ENCODE measurements at places on chromosomes 2 and 18.

DNA sequence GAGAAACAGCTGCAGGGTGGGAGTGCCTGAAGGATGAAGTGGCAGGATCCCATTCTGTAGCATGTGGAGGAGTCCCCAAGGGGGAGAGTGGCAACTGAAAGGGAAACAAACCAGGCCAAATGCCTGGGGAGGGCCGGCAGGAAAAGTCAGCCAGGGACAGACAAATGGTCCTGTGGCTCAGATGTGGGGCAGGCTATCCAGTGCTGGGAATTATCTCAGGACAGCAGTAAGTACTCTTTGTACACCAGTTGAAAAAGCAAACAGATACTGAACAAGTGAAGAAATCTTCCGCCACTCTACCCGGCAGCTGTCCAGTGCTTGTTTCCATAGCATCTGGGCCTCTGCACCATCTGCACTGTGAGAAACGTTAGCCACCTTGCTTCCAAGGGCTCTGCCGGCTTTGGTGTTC is 408.9 kb downstream of the LRATD1 start:
- no peak overlapping the region for H3K4me3 ChIP-seq
- no peaks in the 10 kb centered on the region for H3K36me3 ChIP-seq
- no peak overlapping the region for H3K27ac ChIP-seq
- no peak for DNase-seq

DNA sequence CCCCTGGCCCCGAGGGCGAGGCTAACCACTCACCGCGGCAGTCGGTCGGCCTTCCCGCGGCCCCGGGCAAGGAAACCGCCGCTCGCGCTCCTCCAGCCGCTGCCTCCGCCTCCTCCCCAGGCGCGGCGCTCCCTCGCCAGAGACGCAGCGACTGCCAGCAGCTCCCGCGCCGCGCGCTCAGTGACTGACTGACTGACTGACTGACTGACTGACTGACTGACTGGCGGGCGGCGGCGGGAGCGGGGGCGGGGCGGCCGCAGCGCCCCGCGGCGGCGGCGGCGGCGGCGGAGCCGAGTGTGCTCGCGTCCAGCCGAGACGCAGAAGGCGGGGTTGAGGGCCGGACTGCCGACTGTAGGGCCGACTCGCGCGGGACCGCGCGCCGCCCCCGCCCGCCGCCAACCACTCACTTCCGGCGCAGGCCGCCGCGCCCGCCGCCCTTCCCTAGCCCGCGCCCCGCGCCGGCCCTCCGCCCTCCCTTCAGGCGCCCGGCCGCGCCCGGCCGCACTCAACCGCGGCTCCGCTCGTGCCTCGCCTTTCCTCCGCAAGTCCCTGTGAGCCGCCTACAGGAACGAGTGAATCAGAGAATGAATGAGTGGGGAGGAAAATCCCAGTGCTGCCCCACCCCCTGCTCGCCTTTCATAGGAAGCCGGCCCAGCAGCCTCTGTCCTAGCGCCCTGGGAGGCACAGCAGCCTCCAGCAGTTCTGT is at the start of gene RAPH1:
Gene RAPH1 (minus strand): TSS at position 224 of the 706 bp plus-strand sequence. CDS start 39,948 bp downstream, outside the sequence.
- H3K27me3 ChIP-seq: peaks cover 39% of the 10 kb centered on the region
- H3K36me3 ChIP-seq: no peaks in the 10 kb centered on the region
- peak within 1 kb of the TSS; percentile 11 for H3K27ac ChIP-seq

GRCh38 chr18:31821545-31822171 is 61.0 kb upstream of the SLC25A52 start:
- DNase-seq: no peak
- no peak overlapping the region for H3K27ac ChIP-seq
- H3K4me1 ChIP-seq: peaks cover 4% of the 10 kb centered on the region
- H3K27me3 ChIP-seq: no peaks in the 10 kb centered on the region
- no peak overlapping the region for H3K4me3 ChIP-seq

DNA sequence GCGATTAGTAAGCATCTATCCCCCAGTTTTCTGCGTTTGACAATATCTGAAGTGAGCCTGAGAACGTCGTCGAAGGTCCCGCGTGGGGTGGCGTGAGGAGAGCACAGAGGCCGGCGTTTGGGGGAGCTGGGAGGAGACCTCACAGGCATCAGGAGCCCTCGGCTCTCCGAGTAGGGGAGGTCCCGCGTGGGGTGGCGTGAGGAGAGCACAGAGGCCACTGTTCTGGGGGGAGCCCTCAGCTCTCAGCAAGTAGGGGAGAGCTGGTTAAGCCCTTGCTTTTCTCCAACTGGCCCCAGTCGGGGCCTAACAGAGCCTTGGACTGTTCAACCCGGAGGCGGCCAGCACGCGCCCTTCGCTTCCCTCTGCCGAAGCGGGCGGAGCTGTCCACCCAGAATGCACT is 134.3 kb downstream of the NFATC1 start:
- peaks cover 7% of the 10 kb centered on the region for H3K4me1 ChIP-seq
- H3K36me3 ChIP-seq: peaks cover 27% of the 10 kb centered on the region
- no peak for DNase-seq
- H3K27ac ChIP-seq: no peak overlapping the region
- H3K4me3 ChIP-seq: no peak overlapping the region

- no peak overlapping the region for H3K27ac ChIP-seq
- no peak for DNase-seq
- H3K4me3 ChIP-seq: no peak overlapping the region
- no peaks in the 10 kb centered on the region for H3K36me3 ChIP-seq
- H3K27me3 ChIP-seq: no peaks in the 10 kb centered on the region
- H3K4me1 ChIP-seq: no peaks in the 10 kb centered on the region
These were observed 143.4 kb upstream of the LYPD1 start for GRCh38 chr2:132813422-132813821.

DNA sequence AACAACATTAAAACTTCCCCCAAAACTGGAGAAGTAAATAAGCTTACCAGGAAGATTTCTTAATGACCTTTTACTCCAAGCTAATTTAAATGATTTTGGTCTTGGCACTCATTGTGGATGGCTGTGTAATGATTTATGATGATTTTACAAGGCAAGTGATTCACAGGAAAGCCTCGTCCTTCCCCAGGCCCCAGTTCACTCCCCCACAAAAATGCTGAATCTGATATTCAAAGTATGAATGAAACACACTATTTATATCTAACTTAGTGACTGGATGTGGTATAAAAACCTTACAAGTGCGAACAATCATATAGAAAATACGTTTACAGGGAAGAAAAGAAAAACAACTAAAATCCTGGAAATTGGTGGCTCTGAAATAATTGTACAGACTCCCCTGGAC is 49.8 kb downstream of the ZNF516 start:
- no peak for DNase-seq
- no peak overlapping the region for H3K27ac ChIP-seq
- peaks cover 3% of the 10 kb centered on the region for H3K36me3 ChIP-seq
- no peak overlapping the region for H3K4me3 ChIP-seq
- no peaks in the 10 kb centered on the region for H3K27me3 ChIP-seq

- DNase-seq: no peak
- H3K36me3 ChIP-seq: no peaks in the 10 kb centered on the region
- no peak overlapping the region for H3K4me3 ChIP-seq
- H3K27me3 ChIP-seq: peaks cover 20% of the 10 kb centered on the region
These were observed 20.7 kb upstream of the ZNF407 start for GRCh38 chr18:74577019-74577418.

DNA sequence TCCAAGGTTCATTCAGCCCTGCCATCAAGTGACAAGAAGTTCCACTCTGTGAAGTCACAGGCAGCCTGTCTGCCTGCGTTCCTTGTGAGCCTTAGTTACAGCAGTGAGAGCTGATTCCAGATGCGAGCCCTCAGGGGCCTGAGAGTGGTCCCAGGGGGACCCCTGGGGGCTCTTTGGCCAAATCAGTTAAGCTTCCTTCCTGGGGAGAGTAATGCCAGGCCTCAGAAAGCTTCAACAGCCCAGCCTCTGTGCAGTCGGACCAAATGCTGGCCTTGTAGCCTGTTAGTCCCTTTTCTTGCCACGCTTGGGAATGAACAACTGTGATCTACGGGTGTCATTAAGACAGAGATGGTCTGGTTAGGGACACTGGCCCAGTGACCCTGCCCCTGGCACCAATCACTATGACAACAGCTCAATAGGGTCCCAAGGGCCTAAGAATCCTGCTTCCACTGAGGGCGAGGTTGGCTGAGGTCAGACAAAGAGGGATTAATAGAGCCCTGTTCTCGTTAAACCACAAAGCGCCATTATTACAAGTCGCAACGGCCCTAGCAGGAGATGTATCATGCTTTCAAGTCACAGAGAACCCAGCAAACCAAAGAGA is 50.9 kb downstream of the HS1BP3 start:
- H3K27me3 ChIP-seq: no peaks in the 10 kb centered on the region
- DNase-seq: no peak
- no peaks in the 10 kb centered on the region for H3K36me3 ChIP-seq
- H3K4me3 ChIP-seq: no peak overlapping the region
- no peak overlapping the region for H3K27ac ChIP-seq

- no peak for DNase-seq
- H3K4me1 ChIP-seq: no peaks in the 10 kb centered on the region
- no peak overlapping the region for H3K27ac ChIP-seq
- no peaks in the 10 kb centered on the region for H3K36me3 ChIP-seq
- H3K4me3 ChIP-seq: no peak overlapping the region
These were observed 38.6 kb upstream of the EPHA4 start for GRCh38 chr2:221610675-221611074.

DNA sequence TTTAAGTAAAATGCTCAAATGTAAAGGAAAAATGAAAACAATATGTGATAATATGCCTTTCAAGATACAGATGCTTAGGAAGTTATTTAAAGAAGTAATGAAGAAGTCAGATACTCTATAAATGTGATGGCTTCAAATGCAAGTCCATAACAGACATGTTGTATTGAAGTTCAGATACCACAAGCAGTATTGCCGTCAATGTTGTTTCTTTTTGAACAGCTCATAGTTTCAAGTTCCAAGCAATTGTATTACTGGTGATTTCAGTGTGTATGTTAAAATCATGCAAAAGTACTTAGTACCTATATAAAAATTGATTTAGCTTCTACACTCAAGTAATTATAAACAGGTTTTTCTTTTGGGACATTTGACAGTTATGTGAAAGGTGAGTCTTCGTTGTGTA is 24.9 kb downstream of the KCMF1 start:
- DNase-seq: no peak
- H3K27ac ChIP-seq: peak overlapping the region; percentile 75
- H3K4me1 ChIP-seq: peaks cover 48% of the 10 kb centered on the region
- peaks cover 15% of the 10 kb centered on the region for H3K36me3 ChIP-seq
- no peak overlapping the region for H3K4me3 ChIP-seq
- H3K27me3 ChIP-seq: no peaks in the 10 kb centered on the region

All from activated CD8-positive, alpha-beta T cell treated with anti-CD3 and anti-CD28 coated beads for 36 hours (primary cell).